ENCODE measurements at places on chromosomes 3 and 15.

DNA sequence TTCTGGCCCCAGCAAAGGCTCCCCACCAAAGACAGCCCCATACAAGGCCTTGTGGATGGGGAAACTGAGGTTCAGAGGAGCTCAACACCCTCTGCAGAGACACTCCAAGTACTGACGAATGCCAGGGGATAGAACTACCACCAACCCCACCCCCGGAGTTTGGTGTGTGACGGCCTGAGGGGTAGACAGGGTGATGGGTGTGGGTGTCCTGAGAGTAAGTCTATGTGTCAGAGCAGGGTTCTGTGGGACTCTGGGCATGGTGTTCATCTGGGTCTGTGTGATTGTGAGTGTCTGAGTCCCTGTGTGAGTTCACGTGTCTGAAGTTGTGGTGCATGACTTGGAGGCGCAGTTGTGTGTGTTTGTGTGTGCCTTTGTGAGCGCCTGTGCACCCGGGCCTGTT, 7.4 kb downstream of the PTH1R start:
- DNase-seq, result no peak

- DNase-seq, result no peak
These were observed 35.1 kb upstream of the IL12A start for GRCh38 chr3:159953325-159954085.

- no peak for DNase-seq
These were observed 18.0 kb upstream of the COMMD2 start for GRCh38 chr3:149770246-149770645.

DNA sequence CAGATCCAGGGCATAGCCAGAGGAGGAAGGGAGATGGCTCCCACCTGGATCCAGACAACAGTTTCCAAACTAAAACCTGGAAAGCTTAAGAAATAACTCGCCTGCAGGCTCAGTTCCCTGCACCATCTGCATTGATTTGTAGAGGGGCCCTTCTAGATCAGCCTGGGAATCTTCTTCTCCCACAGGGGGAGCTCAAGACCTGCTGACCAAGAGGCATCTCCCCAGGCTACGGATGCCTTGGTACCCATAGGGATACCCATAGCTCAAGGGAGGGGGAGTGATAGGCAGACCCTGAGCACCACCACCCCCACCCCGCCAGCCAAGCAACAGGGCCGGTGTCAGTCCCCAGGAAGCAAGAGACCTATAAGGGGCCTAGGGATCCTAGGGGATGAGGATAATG, 28.0 kb upstream of the DCLK3 start:
- DNase-seq, result no peak

GRCh38 chr3:109643590-109643989, 306.2 kb upstream of the DPPA4 start:
- DNase-seq, result no peak

GRCh38 chr15:96053781-96054428, 276.6 kb upstream of the NR2F2 start:
- DNase-seq, result no peak

GRCh38 chr15:62249501-62249900, 84.4 kb upstream of the C2CD4B start:
- DNase-seq, result no peak

- DNase-seq, result no peak
These were observed 130.0 kb upstream of the BNIP2 start for GRCh38 chr15:59819092-59819491.

- DNase-seq, result no peak
These were observed 145.8 kb downstream of the ALDH1A2 start for GRCh38 chr15:57919754-57920153.

GRCh38 chr3:82130046-82130445, 368.6 kb upstream of the GBE1 start:
- no peak for DNase-seq

DNA sequence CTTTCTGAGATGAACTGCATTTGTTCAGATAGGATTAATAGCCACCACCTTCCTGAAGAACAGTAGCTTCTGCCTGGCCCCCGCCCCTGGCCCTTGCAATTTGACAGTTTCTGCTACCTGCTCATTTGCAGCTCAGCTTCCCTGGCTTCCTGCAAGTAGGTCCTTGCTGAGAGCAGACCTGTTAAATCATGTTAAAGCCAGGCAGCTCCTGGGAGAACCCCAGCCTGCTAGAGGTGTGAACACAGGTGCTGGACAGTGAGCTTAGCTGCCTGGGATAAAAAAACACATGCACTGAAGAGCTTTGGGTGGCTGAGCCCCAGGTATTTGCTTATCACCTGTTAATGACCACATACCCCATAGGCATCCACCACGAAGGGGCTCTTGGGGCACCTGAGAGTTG, 143.4 kb downstream of the PTPRG start:
- DNase-seq, result no peak

GRCh38 chr3:69094467-69095205, 9.9 kb downstream of the ARL6IP5 start:
- DNase-seq, result no peak

DNA sequence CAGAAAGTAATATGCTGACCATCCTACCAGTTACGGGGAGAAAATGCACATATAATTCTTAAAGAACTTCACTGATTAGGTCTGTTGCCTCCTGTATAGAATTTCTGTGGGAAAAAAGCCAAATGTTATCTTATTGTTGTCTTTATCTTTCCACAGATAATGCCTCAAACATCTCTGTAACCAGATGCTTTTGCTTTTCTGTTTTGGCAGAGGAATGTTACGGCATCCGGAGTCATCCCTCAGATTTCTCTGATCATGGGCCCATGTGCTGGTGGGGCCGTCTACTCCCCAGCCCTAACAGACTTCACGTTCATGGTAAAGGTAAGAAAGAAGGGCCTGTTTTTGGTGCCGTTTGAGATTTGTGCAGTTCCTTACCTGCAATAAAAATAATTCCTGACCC, 33.5 kb downstream of the PCCB start:
- no peak for DNase-seq

DNA sequence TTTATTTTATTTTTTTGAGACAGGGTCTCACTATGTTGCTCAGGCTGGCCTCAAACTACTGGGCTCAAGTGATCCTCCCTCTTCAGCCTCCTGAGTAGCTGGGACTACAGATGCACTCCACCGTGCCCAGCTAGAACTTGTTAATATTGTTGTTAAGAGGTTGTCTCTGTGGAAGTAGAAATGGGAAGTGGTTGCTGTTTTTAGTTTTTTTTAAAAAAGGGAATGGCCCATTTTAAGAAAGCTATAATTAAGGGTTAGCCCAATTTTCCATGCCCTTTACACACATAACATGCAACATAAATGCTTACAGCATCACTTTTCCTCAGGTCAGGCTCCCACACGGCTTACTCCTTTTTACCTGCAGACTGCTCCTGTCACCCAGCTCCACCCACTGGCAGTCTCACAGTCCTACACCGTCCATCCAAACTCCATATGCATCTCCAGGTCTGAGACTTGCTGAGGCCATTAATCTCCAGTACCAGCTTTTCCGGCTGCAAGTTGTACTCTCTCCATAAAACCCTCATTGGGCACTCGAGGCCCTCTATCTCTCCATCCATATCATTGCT, 19.8 kb downstream of the MORC1 start:
- DNase-seq, result no peak

DNA sequence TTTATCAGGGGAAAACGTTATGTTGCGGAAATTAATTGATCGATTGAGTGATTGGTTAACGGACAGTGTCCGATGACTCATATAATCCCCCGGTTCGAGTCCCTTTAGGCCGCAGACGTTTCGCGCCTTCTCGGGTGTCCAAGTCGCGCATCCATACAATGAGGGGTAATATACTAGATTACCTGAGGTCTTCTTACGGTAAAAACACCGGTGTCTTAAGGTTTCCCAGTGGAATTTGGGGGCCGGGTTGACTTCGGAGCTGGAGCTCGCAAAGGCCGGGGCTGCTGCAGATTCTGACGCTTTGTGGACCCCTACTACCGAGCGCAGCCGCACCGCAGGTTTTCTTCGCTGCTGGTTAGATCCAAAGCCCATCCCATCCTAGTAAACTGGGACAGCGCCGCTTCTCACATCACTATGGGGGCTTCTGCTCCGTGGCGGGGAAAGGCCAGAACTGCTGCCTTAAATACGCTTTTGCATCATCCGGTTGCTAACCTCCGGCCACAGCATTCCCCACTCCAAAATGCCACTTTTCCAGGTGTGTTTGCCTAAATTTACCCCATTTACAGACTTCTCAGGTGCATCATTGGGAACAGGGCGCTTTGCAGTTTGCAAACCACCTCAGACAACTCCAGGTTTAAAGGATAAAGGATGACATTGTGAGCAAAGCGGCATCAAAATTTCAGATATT, 858 bp upstream of the SACM1L start:
- DNase-seq, result no peak

GRCh38 chr15:44215594-44215993, 20.5 kb upstream of the FRMD5 start:
- DNase-seq, result no peak

DNA sequence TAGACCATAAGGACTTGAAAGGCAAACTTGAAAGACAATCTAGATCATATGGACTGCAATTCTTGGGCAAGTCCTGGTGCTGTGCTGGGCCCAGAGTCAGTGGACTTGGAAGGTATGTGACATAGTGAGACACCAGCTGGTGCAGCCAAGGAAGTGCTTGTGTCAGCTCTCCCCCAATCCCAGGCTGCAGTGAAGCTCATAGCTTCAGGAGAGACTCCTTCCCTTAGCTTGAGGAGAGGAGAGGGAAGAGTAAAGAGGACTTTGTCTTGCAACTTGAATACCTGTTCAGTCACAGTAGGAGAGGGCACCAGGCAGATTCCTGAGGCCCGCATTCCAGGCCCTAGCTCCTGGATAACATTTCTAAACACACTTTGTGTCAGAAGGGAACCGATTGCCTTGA, 127.4 kb upstream of the ZPLD1 start:
- DNase-seq, result no peak

GRCh38 chr3:95798628-95799027, 1015.8 kb upstream of the EPHA6 start:
- no peak for DNase-seq

DNA sequence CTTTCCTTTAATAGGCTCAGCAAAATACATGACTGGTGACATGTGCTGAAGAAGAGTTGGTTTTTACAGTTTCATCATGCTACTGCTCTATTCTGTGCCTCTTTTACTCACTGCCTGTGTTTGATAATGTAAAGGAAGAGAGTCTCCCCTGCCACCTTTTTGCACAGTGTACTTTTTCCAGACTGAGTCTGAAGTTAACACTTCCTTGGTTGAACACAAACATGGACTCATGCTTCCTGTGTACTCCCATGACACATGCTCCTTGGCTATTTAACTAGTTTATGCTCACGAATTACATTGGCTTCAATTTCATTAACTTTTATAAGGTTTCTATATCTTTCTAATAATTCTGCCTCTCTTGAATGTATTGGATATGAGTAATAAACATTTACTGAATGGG, 396.1 kb downstream of the VGLL3 start:
- DNase-seq, result no peak

GRCh38 chr3:177150970-177151627, 46.2 kb downstream of the TBL1XR1 start:
- no peak for DNase-seq

DNA sequence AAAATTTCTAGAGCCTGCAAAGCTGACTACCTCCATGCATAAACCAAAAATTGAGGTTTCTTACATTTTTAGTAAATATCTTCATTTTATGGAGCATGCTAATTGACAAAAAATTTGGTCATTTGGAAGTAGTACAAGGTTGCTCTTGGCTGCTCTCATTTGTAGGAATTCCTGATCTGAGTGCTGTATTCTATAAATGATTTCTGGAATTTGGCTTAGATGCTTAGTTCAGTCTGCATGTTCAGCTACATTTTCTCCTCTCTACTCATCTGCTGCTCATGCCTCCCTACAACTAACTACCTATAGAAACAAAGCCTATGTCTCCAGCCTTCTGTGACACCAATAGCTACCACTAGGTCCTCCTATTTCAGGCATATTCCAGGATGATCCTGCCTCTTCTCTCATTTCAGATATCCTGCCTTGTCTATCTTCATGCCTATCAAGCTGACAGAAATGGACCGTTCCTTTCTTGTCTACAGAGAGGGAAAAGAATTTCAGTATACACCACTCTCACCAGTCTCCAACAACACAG, 901.1 kb downstream of the TBL1XR1 start:
- DNase-seq, result no peak

GRCh38 chr3:172106037-172106954, 66.9 kb downstream of the FNDC3B start:
- DNase-seq, result no peak

- no peak for DNase-seq
These were observed 979.1 kb downstream of the MCTP2 start for GRCh38 chr15:95210436-95210981.

DNA sequence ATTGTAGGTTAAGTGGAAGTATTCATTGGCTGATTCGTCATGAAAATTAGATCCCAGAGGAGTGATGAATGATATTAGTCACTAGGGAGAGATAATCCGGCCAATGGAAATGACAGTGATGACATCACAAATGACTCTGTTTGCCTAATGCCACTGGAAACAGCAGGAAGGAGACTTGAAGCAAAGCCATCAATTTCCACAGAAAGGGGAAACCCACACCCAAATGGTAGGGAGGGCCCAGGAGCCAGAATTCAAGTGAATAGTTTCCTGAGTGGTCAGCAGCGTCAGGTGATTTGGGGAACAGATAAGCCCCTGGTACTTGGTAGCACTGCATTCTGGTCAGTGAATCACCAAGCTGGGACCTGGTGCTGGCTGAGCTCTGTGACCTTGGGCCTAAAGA, 3.3 kb upstream of the ADAMTS9 start:
- DNase-seq, result no peak

DNA sequence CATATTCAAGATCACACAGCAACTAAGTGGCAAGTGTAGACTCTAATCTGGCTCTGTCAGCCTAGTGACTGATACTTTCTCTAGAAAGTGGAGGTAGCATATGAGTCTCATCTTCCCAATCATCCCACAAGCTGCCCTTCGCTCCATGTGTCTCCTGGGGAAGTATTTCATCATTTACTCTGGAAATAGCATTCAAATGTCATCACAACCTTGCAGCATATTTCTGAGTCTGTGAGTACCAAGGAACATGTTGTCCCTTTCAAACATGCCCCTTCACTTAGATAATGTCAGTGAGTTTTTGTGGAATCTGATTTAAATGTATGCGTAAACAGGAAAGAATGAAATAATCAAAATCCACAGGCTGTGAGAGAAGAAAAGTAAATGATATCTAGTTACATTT, 322.9 kb downstream of the SLC9A9 start:
- DNase-seq, result no peak

- no peak for DNase-seq
These were observed 31.2 kb downstream of the GOLGB1 start for GRCh38 chr3:121718205-121718846.

GRCh38 chr3:185847506-185847905, 22.7 kb upstream of the IGF2BP2 start:
- no peak for DNase-seq

GRCh38 chr3:94098452-94098851, 35.6 kb downstream of the NSUN3 start:
- no peak for DNase-seq

DNA sequence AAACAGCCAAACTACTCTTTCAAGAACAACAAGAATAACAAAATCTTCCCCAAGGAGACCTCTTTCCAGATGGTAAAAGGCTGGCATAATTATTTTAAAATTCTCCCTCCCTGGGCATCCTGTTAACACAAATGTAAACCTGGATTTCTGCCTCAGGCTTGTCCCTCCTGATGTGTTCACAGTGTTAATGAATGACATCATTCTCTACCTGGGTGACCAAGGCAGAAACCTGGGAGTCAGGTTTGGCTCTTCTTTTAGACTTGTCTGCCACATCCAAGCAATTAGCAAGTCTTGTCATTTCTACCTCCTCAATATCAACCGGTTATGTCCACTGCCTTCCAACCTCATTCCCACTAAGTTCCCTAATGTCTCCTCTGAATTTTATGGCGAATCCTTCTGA, 368.7 kb upstream of the TBL1XR1 start:
- DNase-seq, result no peak
